CD8-positive, alpha-beta T cell (primary cell): ENCODE measurements at places on chromosomes 13 and 19.

GRCh38 chr13:42466609-42467008 lies 107.3 kb upstream of the TNFSF11 start:
- no peak for DNase-seq

DNA sequence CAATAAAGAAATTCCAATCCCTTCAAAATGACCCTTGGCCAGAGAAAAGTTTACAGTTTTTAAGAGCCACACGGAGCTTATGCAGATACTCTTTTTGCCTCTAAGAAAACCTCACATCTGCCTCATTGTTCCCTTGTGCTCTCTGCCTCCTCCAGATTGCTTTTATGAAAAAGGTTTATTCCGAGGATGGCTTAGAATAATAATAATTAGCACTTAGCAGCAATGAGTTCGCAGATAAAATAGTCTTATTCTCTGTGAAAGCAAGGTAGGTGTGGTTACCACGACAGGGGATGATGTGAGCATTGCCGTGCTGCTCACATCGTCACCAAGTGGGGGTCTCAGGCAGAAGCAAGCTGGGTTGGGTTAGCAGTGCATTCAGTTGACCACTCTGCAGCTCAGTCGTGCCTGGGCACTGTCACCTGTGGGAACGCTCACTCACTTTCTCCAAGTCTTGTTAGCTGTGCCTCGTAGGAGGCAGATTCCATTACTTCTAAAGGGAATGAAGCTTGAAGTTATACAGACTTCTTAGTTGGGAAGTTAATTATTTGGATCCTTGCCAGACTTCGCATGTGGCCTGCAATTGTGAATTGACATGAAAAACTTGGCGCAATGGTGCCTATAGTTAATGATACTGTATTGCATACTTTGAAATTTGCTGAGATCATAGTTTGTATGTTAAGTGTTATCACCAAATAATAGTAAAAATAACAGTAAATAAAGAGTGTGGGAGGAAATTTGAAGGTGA lies 157.2 kb downstream of the MYO16 start:
- no peak for DNase-seq

DNA sequence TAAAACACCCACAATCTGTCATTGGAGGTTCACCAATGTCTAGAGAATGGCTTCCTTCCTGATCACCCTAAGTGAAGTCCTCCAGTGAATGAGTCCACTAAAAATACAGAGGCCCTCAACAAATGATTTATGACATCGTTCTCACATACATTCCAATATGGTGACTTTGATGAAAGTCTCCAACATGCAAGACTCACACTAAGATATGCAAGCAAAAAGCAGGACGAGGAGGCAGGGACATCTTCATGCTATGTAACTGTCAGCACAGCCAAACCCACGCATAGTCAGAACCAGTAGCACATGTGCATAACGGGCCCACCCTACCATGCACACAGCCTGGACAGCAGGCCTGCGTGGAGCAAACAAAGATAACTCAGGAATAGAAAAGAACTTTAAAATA lies 16.6 kb upstream of the LSM14A start:
- DNase-seq = no peak

GRCh38 chr19:2239771-2240770 lies 3.4 kb downstream of the SF3A2 start:
- DNase-seq = peak; percentile 51

- DNase-seq = no peak
Observed at GRCh38 chr13:44323754-44324153, 49.9 kb upstream of the SERP2 start.

- DNase-seq = no peak
Observed at GRCh38 chr13:79385694-79386093, 20.4 kb downstream of the RBM26 start.

DNA sequence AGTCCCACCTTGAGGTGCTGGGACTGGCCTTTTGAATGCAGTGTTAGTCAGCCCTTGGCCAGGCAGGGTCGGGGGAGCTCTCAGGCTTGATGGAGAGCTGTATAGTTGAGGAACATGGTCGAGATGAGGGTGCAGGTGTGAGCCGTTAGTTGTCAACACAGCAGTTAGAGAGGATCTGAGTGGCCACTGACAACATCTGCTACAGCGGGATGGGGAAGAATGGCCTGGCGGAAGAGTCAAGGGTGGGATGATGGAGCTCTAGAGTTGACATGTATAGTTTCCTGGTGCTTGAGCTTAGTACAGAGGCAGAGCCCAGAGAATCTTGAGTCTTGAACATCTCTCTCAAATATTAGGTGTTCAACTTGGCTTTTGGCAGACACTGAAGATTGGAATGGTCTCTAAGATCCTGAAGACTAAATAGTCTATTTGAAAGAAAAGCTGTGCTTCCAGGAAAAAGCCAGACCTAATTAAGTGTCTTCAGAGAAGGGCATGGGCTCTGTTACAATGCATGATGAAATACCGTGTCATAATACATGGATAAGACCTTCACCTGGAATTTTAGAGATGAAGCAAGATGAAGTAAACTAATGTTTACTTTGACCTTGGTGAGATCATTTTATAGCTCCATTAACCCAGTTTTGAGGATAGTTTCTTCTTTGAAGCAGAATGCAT lies 9.7 kb downstream of the PCCA start:
- no peak for DNase-seq
